ENCODE measurements at places on chromosomes 3 and 15.

DNA sequence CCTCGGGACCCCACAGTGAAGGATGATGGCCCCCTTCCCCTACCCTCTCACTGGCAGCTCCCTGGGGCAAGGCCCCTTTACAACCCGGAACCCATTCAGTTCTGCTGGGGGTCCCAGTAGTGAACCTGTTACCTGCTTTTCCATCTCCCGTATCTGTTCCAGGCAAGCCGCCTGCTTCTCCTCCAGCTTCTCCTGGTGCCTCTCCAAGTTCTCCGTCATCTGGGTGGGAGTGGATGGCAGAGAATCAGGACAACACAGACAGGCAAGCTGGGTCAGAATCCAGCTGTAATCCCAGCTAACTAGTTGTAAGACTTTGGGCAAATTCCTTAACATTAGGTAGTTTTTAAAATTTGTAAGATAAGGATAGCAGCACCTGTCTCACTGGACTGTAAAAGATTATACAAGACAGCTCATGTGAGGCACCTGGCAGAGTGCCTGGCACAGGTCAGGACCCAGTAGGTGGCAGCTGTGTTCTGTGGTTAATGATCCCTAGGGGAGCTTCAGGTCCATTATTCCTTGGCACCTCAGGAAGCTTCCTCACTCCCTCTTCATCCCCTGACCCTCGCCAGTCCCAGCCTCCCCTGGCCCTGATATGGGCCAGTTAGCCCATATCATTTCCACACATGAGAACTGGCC lies 6.4 kb upstream of the ANKRD63 start:
- DNase-seq = no peak

DNA sequence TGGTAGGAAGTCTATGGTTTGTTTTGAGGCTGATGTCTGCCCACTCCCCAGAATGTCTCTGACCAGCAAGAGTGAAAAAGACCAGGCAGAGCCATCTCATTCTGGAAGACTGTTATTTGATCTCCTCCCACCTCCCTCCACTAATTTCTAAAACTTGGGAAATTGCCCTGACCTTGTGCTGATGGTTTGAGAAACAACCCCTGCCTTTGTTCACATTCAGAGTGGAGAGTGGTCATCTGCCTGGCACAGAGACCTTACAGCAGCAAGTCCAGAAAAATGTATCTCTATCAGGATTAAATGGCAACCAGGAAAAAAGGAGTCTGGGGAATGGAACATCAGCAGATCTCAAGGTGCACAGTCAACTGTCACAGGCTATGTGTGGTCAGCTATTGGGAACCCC lies 25.7 kb downstream of the SPATA12 start:
- no peak for DNase-seq

DNA sequence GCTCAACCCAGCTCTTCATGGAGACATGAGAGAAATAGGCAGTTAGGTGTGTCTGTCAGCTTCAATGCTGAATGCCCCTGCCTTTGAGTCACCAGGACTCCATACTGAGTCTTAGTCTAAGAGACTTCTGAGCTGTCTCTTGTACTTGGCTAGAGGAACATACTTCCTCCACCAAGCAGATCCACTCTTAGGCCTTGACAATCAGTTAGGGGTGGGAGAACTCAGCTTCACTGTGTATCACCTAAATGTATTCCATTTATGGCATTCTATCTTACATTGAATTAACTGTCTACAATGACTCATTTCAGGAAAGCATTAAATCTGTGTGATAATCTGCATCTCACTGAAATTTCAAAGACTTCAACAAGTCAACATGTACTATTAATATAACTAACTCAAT lies 66.0 kb downstream of the STAC start:
- DNase-seq = no peak

- DNase-seq = no peak
These were observed 31.4 kb downstream of the HRH1 start for GRCh38 chr3:11185564-11186317.

GRCh38 chr3:95088464-95088863 lies 1025.6 kb downstream of the NSUN3 start:
- DNase-seq = no peak

- DNase-seq = no peak
These were observed 11.6 kb downstream of the TAMM41 start for GRCh38 chr3:11835028-11835639.

- DNase-seq = no peak
These were observed 48.5 kb upstream of the TRA2B start for GRCh38 chr3:185986198-185986777.

- DNase-seq = no peak
These were observed 423.6 kb upstream of the ARL6 start for GRCh38 chr3:97340940-97341339.

DNA sequence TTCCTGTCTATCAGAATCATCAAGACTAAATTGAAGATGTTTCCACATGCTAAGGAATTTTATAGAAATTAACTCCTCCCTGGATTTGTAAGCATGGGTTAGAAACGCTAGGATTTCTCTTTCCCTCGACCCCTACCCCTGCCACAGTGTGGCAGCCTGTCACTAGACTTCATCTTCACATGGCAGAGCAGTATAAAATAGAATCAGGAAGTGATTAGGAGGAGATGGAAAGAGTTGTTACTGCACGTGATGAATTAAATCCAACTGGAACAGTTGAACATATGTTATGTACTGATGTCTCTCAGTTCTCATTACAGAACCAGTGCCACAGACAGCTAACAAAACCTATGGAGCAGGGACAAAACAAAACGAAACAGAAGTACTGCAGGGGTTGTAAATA lies 130.0 kb upstream of the BNIP2 start:
- DNase-seq = no peak
